Endodermal cell (in vitro differentiated cells): ENCODE measurements at places on chromosomes 1 and 21. TPM values are rescaled to one million over a fixed set of nuclear protein-coding genes. Genes with fewer than 3 reads are reported as not detected.

Gene TMEM82
- 3.2 to 4.9 TPM (median 4.7 TPM) in 3 replicates for total RNA-seq

Gene SPRR1A
- total RNA-seq: not detected in 3 replicates

Gene OR2L13
- total RNA-seq: not detected in 2 replicates

Gene TNFSF4
- 2.5 and 3.3 TPM in 2 replicates for total RNA-seq

Gene IL19
- not detected in 2 replicates for total RNA-seq

Gene RIMKLA
- total RNA-seq: 0.73 to 23.4 TPM (median 1.5 TPM) in 3 replicates

Gene HCRTR1
- not detected in 3 replicates for total RNA-seq

Gene KRTAP19-1
- total RNA-seq: not detected in 2 replicates

Gene PIP5K1A
- total RNA-seq: 95.7 and 102 TPM in 2 replicates

Gene ACTL8
- not detected in 3 replicates for total RNA-seq

Gene PTGS2
- 0.09 and 0.20 TPM in 2 replicates for total RNA-seq

Gene PRSS38
- not detected in 2 replicates for total RNA-seq

Gene RGS13
- not detected in 3 replicates for total RNA-seq

Gene LCE2B
- not detected in 3 replicates for total RNA-seq

Gene FAM151A
- not detected in 2 replicates for total RNA-seq

Gene CSRP1
- total RNA-seq: 16.1 and 20.5 TPM in 2 replicates
